ENCODE measurements at places on chromosomes 3 and 15.

DNA sequence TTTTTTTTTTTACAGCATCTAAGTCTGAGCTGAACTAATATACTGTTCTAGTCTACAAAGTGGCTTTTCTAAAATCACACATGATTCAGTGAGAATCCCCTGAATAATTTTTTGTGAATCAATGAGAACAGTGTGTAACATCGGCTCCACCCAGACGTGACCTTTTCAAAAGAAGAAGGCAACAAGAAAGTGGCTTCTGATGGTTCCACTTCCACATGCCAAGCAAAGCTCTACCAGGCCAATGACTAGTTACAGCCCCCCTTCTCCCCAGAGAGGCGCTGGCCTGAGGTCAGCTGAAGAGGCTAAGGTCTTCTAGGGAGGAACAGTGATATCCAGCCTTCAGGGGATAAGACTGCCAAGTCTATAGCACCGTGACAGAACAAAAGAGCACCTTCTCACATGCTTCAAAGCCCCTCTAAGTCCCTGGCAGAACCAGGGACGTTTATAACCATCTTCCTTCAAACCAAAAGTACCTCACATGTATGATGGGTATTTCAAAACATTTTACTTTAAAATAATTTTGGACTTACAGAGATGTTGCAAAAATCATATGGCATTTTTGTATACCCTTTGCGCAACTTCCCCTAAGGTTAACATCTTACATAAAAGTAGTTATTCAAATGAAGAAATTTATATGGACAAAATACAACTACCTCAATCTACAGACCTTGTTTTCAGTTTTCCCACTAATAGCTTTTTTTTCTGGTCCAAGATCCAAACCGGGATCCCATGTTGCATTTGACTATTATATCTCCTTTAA is 177.9 kb downstream of the OSBPL10 start:
- no peak for DNase-seq

- DNase-seq, result no peak
Measured at GRCh38 chr15:27826411-27826810, 272.7 kb downstream of the OCA2 start.

- DNase-seq, result no peak
Measured at GRCh38 chr15:83714939-83715628, 61.2 kb downstream of the ADAMTSL3 start.

DNA sequence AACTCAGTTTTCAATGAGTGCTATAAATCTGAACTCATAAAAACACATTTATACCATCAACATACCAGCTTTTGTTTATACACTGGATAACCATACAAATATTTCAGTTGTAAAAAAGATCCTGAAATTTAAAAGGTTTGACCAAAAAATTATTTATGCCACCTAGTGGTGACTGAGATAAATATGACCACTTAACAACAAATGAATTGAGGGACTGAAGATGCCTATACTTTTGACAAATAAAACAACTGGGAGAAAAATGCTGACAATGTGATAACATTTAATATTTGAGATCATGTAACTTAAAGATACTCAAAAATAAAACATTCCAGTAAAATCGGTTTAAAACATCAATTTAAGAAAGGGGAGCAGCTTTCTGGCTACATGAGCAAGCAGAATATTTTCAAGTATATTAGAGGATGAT is 30.4 kb downstream of the ATG3 start:
- peak; percentile 6 for DNase-seq

DNA sequence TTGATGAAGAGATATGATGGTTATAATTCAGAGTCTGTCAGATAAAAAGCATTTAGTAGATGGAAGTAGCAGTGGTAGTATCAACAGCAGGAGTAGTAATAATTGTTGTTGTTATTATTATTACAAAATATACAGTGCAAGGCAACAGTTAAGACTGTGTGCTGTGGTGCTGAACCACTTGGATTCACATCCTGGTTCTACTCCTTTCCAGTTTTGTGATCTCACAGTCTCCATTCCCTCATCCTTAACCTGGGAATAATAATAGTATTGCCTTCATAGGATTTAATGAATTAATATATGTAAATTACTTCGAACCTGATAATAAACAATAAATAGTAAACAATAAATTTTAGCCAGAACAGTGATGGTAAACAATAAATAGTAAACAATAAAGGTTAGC is 37.1 kb upstream of the TSC22D2 start:
- no peak for DNase-seq

GRCh38 chr3:193016437-193016901 is 98.8 kb upstream of the MB21D2 start:
- DNase-seq, result peak; percentile 12

- no peak for DNase-seq
Measured at GRCh38 chr3:170159459-170159858, 22.1 kb downstream of the PHC3 start.

- peak; percentile 41 for DNase-seq
Measured at GRCh38 chr15:25508369-25509002, 69.7 kb upstream of the UBE3A start.

DNA sequence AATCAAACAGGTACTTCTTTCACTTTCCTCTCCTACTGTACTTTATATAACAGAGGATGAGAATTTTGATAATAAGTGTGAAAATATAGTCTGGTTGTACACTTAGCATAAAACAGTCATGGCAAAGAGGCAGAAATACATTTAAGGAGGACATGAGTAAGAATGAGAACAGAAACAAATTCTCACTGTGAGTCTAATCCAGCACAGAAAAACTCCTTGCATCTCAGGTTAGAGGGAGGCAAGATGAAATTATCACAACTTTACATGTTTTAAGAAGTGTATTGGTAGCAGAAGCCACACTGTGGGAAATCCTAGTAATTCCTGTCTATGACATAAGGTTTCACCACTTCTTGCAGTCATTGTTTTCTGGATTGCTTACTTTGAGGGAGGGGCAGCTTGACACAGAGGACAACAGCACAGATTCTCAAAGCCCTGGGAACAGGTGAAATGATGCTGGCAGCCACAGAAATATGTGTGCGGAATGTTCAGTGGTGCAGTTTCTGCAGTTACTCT is 733.6 kb upstream of the GBE1 start:
- DNase-seq, result no peak

DNA sequence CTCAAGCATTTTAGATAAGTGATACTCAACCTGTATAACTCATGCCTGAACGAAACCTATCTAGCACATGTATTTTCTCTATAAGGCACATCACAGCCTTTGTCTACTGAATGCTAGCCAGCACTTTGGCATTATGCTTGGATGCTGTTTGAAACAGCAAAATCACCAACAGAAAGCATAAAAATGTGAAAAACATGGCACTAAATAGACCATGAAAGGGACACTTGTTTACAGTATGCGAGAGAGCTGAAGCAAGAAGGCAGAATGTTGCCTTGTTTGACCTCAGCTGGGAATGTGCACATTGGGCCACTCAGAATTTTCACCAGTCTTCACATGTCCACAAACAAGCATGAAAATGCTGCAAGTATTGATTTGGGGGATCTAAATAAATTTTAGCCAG is 59.5 kb downstream of the MINDY2 start:
- no peak for DNase-seq

GRCh38 chr3:127786353-127787070 is 35.8 kb downstream of the MGLL start:
- DNase-seq, result no peak

DNA sequence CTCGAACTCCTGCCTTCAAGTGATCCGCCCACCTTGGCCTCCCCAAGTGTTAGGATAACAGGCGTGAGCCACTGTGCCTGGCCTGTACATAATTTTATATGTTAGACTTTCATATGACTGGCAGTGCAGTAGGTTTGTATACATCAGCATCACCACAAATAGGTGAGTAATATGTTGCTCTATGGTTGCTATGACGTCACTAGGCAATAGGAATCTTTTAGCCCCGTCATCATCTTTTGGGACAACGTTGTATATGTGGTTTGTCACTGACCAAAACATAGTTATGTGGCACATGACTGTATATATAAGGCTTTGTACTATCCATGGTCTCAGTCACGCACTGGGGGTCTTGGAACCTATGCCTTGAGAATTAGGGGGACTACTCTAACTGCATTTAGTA is 17.0 kb upstream of the DNAJC19 start:
- no peak for DNase-seq

GRCh38 chr3:189790658-189791057 is 159.5 kb downstream of the TP63 start:
- no peak for DNase-seq

DNA sequence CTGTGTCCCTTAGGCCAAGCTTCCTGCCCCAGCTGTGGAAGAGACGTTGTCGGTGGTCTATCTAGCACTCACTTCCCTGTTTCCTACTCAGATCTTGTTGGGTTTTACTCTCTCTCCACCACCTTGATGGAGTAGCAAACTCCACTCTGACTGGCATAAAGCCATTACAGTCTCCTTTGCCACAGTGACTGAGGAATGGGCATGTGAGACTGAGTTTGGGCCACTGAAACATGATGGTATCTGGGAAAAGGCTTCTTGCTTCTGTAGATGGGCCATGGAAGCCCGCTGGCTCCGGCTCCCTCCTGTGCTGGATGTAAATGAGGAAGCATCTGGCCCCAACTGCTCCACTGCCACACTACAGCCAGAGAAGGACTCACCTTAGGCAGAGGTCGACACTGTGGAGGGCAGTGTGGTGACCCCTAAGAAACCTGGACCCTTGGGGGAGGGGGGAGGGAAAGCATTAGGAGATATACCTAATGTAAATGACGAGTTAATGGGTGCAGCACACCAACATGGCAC is 9.4 kb upstream of the CAMK1 start:
- DNase-seq, result no peak

DNA sequence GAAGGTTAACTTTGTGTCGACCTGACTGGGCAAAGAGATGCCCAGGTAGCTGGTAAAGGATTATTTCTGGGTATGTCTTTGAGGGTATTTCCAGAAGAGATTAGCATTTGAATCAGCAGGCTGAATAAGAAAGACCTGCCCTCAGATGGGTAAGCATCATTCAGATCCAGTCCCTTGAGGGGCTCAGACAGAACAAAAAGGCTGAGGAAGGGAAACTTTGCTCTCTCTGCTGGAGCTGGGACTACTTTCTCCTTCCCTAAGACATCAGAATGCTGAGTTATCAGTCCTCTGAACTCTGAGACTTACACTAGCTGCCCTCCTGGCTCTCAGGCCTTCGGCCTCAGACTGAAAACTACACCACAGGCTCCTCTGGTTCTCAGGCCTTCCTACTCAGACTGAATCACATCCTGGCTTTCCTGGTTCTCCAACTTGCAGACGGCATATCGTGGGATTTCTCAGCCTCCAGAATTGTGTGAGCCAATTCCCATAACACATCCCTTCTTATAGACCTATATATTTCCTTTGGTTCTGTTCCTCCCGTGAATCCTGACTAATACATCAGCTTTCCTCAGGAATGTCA is 982.9 kb downstream of the TUSC7 start:
- no peak for DNase-seq

DNA sequence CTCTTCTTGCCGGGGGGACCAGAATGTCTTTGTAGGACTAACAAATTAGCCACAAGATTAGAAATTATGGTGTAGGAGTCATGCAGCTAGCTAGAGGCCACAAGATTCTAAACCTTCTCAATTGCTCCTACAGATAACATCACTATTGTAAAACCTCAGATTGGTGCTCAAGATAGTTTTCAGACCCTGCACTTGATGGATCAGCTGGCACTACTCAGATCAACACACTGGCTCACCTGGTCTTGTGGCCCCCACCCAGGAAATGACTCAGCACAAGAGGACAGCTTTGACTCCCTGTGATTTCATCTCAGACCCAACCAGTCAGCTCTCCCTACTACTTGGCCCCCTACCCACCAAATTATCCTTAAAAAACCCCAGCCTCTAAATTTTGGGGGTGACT is 124.1 kb upstream of the RASGRP1 start:
- no peak for DNase-seq

GRCh38 chr3:188900421-188900951 is 271.3 kb upstream of the TPRG1 start:
- DNase-seq, result no peak

- DNase-seq, result no peak
Measured at GRCh38 chr15:31811641-31812040, 218.7 kb upstream of the CHRNA7 start.

DNA sequence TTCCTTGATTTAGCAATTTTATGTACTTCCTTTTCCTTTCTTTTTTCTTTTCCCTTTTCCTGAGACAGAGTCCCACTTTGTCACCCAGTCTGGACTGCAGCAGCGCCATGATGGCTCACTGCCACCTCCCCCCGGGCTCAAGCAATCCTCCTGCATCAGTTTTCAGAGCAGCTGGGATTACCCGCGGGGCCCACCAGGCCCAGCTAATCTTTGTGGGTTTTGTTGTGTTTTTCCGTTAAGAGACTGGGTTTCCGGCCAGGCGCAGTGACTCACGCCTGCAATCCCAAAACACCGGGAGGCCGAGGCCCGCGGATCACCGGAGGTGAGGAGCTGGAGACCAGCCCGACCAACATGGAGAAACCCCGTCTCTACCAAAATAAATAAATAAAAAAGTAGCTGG is 17.7 kb downstream of the GOLGA8S start:
- DNase-seq, result no peak

GRCh38 chr3:183430325-183430957 is 2.0 kb upstream of the MCF2L2 start:
- no peak for DNase-seq

GRCh38 chr15:34721802-34722438 is 32.9 kb downstream of the GJD2 start:
- DNase-seq, result peak; percentile 75

- no peak for DNase-seq
Measured at GRCh38 chr15:42133886-42134502, 22.4 kb downstream of the PLA2G4F start.

DNA sequence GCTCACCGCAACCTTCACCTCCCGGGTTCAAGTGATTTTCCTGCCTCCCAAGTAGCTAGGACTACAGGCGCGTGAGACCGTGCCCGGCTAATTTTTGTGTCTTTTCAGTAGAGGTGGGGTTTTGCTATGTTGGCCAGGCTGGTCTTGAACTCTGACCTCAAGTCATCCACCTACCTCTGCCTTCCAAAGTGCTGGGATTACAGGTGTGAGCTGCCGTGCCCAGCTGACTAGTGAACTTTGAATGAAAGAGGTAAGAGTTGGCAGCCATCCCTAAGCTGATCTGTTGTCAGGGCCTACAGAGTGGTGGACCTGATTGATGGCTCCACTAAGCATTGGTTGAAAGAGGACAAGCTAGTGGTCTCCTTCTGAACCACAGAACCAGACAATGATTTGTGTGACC is 15.3 kb downstream of the PXK start:
- no peak for DNase-seq
